ENCODE measurements at places on chromosomes 1 and 21.

- DNase-seq = no peak
Measured at GRCh38 chr1:76005765-76006164, 68.8 kb upstream of the ST6GALNAC3 start.

DNA sequence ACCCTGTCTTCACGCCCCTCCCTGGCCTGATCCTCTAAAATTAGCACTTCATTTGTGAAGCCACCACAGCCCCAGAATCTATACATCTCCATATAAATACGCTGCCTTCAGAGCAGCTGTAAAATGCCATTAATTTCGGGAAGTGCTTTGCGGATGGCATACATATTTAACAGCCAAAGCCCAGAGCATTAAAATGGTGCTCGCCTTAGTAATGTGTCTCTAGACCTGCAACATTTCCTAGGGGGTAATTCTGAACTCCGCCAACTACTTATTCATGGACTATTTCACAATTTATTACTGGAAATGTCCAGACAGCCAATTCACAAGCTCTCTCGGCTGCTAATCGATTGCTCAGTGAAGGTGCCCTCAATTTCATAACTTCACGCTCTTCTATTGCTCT, 189.4 kb downstream of the GRIK3 start:
- DNase-seq = no peak

DNA sequence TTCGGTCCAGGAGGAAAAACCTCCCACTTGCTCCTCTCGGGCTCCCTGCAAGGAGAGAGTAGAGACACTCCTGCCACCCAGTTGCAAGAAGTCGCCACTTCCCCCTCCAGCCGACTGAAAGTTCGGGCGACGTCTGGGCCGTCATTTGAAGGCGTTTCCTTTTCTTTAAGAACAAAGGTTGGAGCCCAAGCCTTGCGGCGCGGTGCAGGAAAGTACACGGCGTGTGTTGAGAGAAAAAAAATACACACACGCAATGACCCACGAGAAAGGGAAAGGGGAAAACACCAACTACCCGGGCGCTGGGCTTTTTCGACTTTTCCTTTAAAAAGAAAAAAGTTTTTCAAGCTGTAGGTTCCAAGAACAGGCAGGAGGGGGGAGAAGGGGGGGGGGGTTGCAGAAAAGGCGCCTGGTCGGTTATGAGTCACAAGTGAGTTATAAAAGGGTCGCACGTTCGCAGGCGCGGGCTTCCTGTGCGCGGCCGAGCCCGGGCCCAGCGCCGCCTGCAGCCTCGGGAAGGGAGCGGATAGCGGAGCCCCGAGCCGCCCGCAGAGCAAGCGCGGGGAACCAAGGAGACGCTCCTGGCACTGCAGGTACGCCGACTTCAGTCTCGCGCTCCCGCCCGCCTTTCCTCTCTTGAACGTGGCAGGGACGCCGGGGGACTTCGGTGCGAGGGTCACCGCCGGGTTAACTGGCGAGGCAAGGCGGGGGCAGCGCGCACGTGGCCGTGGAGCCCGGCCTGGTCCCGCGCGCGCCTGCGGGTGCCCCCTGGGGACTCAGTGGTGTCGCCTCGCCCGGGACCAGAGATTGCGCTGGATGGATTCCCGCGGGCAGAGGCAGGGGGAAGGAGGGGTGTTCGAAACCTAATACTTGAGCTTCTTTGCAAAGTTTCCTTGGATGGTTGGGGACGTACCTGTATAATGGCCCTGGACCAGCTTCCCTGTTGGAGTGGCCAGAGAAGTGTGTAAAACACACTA, 45.3 kb downstream of the MRPL39 start:
- peak; percentile 80 for DNase-seq

GRCh38 chr1:39969048-39969447, 14.1 kb downstream of the MFSD2A start:
- DNase-seq = no peak

DNA sequence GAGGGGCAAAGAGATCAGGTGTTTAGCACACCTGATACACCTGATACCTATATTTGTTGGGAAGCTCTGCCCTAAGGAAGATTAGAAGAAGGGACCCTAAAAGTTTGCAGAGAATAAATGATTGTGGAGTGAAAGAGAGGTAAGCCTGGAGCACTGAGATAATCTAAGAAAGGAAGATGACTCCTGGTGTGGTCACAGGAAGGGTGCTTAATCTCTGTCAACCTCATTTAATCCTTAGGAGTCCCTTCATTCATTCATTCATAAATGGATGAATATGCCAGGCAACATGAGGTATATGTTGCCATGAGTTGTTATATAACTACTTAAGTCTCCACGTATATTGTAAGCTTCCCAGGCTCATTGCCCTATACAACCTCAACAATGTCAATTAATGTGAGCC, 16.2 kb upstream of the MNDA start:
- no peak for DNase-seq

DNA sequence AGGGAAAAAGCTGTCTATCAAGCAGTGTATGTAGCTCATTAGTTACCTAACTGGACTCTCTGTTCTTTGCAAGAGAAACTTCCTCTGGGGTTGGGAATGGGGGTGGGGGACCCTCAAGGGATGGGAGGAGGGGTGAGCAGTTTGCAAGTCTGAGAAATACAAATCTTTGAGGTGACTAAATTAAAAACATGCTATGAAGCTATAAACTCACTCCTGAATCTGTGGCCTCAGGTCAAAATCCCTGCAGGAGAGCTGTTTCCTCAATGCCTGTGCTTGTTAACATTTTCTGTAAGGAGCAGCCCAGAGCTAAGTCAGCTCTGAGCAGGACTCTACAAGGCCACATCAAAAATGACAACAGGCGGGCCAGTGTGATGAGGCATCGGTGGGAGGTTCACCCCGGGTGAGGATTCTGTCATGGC, 32.8 kb upstream of the PTPRC start:
- DNase-seq = no peak

DNA sequence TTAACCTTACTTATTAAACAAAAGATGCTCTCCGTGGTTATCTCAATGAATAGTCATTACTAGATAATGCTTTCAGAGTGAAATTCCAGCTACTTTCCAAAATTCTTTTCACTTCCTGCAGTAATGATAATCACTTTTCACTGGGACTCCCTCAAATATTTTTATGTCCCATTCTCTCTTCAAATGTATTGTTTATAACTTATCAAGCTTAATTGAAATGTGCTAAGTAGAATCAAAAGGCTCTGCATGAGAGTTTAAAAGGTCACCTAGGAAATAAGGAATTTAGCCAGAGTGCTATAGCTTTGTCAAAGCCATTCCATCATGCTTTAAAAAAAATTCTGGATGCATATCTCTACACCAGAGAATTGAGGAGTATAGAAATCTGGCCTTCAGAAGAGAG, 106.4 kb downstream of the ODF2L start:
- DNase-seq = no peak

DNA sequence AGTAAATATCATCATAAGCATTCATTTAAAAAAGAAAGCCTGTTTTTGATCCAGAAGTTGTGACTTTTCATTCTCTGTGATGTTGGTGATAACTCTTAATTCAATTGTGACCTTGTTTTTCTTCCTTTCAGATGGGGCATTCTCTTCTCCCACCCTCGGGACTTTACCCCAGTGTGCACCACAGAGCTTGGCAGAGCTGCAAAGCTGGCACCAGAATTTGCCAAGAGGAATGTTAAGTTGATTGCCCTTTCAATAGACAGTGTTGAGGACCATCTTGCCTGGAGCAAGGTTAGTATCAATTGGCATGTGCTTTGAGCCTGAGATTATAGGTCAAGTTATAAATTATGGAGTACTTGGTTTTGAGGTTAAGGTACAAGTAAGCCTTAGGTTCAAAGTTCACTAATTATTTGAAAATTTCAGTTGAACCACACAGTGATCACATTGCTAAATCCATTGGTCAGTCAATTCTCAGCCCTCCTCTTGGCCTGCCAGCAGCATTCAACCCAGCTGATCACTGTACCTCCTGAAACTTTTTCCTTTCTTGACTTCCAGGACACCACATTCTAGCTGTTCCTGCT, 4.1 kb downstream of the PRDX6 start:
- no peak for DNase-seq

DNA sequence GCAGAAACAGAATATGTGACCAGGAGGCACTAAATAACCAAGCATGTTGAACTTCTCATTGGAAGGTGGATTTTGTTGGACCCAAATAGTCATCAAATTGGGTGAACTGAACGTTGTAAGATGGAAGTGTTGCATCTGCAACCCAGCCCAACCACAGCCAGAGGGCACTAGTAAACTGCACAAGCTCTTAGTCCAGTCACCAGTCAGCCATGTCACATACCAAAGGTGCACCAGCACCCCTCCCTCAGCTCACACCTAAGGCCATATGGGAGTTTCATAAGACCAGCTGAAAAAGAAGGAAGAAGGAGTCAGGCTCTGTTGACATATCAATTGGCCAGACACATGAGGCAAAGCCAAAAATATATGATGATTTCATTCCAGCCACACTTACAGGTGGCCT, 481.7 kb upstream of the NR5A2 start:
- no peak for DNase-seq

DNA sequence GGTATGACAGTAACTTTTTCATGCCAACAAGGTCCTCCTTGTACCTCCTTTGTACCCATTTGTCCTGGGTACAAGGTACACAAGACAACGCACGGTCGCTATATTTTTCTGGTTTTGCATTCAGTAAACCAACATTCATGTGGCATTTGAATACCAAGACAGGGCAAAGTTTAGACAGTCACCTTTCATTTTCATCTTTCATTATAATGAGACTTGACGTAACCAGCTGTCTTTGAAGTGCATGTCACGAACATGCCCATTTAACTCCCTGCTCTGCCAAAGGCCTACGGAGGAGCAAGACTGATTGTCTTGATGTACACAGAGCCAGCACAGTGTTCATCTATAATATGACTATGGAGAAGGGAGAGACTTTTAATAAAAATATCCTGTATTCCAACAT, 91.0 kb downstream of the SETD4 start:
- no peak for DNase-seq

- no peak for DNase-seq
Measured at GRCh38 chr1:84164161-84164560, 20.1 kb downstream of the PRKACB start.
